ENCODE measurements at places on chromosomes 3 and 15. TPM values are rescaled to one million over a fixed set of nuclear protein-coding genes. Genes with fewer than 3 reads are reported as not detected.
A peak's percentile ranks its signal among the peaks of the same experiment; 100 is the strongest.

The IL17RD gene
- polyA plus RNA-seq: 23.3 TPM

The CATSPER2 gene
- polyA plus RNA-seq: 1.1 TPM

The VPS33B gene
- 9.1 TPM for polyA plus RNA-seq

The NDUFAF3 gene
- polyA plus RNA-seq: 53.2 TPM

The UPK1B gene
- polyA plus RNA-seq: 3.6 TPM

The TRPM1 gene
- polyA plus RNA-seq: not detected

GRCh38 chr3:106457281-106458180 lies 588.7 kb upstream of the CBLB start:
- DNase-seq: peak; percentile 9

DNA sequence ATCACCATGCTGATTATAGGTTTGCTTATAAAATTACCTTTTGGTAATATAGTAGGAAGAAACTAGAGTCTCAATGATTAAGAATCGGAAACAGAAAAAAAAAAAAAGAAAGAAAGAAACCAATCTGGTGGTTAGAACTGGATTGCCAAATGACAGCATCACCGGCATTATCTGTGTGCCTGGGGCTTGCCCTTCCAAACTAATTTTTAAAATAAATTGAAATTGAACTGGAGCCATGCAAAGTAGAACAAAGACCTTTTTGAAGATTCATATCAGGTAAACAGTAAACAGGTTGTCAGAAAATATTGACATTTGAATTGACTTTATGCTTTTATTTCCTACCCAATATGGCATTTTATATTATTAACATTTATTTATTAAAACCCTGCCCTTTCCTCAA lies 11.2 kb upstream of the CPB1 start:
- DNase-seq: no peak

GRCh38 chr3:197901626-197902025 lies 48.4 kb upstream of the RPL35A start:
- no peak for DNase-seq

DNA sequence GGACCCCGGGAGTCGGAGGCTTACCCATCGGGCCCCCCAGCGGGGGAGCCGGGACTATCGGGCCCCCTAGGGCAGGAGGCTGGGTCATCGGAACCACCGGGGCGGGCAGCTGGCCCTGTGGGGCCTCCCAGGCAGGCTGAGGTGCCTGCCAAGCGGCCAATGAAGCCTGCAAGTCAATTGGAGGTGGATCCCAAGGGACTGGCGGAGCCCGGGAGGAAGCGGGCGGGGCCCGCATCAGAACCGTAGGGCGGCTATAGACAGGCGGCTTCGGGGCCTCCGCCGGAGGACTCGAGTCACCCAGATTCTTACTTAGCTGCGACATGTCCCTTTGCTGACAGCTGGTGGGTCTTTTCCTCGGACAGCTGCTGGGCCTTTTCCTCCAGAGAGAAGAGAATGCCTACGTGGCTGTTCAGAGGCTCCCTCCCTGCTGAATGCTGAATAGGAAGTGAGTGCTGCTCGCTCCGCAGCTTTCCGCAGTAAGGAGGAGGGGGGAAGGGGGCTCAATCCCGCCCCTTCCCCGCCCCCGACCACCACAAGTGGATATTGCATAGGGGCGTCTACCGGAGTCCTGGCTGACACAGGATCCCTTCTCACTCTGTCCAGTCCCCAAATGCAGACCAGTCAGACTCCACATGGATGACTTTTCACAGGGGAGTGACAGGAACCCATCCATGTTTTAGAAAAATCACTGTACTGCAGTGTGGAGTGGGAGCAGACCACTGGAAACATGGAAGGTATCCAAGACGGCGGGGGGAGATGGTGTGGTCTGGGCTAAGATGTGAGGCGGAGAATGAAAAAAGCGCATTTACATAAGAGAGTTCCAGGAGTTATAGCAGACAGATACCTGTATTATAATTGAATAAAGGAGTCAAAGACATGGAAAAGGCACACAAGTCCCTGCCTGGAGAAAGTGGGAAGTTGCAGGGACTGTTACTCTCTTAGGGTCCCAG lies at the start of gene MAGEL2:
Gene MAGEL2, minus strand, starts transcription at position 447 of the 950 bp plus-strand sequence. Its CDS starts 125 bp downstream, at position 322.
- peak; percentile 81 for DNase-seq

GRCh38 chr3:48845170-48845569 lies 2.5 kb downstream of the PRKAR2A start:
- DNase-seq: no peak

DNA sequence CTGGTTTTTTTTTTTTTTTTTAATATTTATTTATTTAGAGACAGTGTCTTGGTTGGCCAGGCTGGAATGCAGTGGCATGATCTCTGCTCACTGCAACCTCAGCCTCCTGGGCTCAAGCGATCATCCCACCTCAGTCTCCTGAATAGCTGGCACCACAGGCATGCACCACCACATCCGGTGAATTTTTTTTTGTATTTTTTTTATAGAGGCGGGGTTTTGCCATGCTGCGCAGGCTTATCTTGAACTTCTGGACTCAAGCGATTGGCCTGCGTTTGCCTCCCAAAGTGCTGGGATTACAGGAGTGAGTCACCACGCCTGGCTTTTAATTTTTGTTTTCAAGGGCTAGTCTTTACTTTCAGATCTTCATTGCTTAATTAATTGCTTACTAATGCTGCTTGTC lies 13.1 kb downstream of the PCCB start:
- no peak for DNase-seq

DNA sequence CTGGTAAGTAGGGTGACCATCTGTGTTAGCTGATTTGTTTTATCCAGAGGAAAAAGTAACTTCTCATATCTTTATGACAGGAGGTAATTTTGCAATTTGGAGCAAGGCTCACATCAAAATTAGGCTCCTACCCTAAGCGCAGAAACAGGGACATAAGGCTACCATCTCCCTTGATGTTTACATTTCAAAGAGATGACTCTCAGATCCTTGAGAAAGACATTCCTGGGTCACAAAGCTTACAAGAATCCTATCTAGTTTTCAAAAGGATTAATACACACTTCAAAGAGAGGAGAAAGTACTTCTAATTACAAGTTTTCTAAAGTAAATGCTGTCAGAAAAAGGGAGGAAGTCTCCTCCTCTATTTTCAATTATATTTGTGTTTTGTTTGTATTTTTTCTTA lies 7.0 kb downstream of the ZPLD1 start:
- no peak for DNase-seq

GRCh38 chr15:52795464-52796227 lies 5.5 kb upstream of the ONECUT1 start:
- DNase-seq: no peak

DNA sequence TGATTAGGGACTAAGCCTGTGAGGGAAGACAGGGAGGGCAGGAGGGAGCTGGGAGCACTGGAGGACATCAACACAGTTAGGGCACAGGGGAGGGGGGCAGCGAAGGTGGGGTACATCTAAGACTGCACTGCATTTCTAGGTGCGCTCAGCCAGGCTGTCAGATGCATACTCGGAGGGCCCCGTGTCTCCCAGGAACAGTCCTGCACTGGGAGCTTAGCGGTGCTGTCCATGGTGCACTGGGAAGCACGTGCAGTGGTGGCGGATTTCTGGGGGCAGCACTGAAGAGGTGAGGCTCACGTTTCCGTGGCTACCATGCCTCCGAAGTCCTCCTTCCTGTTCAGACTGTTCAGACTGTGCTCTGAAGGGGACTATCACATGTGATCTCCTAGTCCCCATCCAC lies 54.4 kb downstream of the ROPN1B start:
- no peak for DNase-seq

- no peak for DNase-seq
Measured at GRCh38 chr3:138448631-138449030, 14.2 kb downstream of the ESYT3 start.

DNA sequence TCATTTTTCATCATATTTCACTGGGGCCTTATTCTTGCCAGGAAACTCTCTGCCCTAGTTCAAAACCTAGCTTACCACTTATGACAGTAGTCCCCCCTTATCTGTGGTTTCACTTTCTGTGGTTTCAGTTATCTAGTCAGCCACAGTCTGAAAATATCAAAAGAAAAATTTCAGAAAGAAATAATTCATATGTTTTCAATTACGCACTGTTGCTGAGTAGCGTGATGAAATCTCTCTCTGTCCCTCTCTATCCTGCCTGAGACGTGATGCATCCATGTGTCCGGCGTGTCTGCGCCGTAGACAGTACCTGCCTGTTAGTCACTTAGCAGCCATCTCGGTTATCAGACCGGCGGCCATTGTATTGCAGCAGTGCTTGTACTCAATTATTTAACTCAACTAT lies 369.9 kb upstream of the MCTP2 start:
- peak; percentile 67 for DNase-seq

- DNase-seq: no peak
Measured at GRCh38 chr3:27578032-27578431, 93.8 kb upstream of the SLC4A7 start.

- no peak for DNase-seq
Measured at GRCh38 chr3:58474348-58474911, 17.5 kb upstream of the KCTD6 start.

- no peak for DNase-seq
Measured at GRCh38 chr3:35658686-35659085, 19.4 kb downstream of the ARPP21 start.

GRCh38 chr15:31453558-31454318 lies 127.1 kb downstream of the KLF13 start:
- no peak for DNase-seq

All from muscle of back (tissue), 13 donors.